ENCODE measurements at places on chromosomes 11 and 22.
A peak's percentile ranks its signal among the peaks of the same experiment; 100 is the strongest.

GRCh38 chr11:77211594-77212251 is 83.7 kb downstream of the MYO7A start:
- no peak for DNase-seq

GRCh38 chr22:29469755-29470154 is 10.3 kb upstream of the NEFH start:
- no peak for DNase-seq

GRCh38 chr11:71453037-71453917 is at the start of gene NADSYN1:
TSS of gene NADSYN1 (plus strand) at chr11:71453203. CDS start at chr11:71453297, 94 bp downstream.
- peak; percentile 98 for DNase-seq

DNA sequence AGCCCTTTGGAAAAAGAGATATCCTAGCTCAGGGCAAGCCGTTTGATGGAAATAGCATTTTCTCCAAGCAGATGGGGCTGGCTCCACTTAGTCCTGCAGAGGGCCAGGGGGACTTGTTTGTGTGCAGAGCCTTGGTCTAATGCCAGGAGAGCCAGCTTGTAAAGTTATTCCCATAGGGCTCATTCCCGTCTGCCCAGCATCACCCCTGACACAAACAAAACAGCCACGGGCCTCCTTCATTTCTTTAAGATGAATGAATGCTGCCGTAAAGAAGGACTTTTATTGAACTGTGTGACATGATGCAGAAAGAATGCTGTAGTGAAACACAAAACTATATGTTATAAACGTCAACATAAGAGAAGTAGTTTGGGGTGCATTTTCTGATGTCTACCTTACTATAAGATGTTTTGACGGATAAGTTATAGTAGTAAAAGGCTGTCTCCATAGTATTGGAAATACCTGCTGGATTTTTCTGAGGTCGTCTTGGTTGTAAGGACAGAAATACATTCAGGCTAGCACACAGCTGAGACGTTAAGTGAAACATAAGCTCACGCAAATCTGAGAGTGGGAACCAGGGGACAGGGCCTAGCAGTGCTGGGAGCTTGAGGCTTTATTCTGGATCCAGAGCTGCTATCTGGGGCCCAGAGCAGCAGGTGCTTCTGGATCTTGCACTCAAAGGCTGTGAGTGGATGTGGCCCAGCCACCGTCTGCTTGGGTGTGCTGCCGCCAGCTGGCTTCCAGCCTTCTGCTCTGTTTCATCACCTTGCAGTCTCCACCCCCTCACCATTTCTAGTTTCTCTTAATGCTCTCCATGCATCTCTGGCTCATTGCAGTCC is 53.3 kb downstream of the NCAM1 start:
- DNase-seq: peak; percentile 59

GRCh38 chr11:123745764-123746451 is 4.4 kb upstream of the ZNF202 start:
- no peak for DNase-seq

- no peak for DNase-seq
Observed at GRCh38 chr22:38304526-38304925, 12.7 kb downstream of the CSNK1E start.

GRCh38 chr11:69552951-69553350 is 71.5 kb downstream of the LINC01488 start:
- DNase-seq: no peak

DNA sequence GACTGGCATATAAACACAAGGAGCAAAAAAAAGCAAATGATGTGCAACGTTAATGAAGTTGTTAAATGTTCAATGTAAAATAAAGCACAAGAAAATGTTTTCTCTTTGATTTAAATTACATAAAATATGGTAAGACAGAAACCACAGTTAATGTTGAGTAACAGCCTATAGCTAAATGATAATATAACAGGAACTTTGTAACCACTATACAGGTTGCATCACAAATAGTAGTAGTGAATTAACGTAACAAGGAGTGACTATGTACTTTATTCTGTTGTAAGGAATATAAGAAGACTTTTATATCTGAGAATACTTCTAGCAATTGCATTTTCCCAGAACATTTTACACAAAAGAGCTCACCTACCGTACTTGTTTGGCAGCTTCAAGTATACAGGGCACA is 16.9 kb downstream of the SAAL1 start:
- no peak for DNase-seq

- DNase-seq: no peak
Observed at GRCh38 chr11:62193952-62194351, 3.9 kb downstream of the SCGB1D1 start.

- no peak for DNase-seq
Observed at GRCh38 chr11:10550503-10551289, 9.7 kb upstream of the RNF141 start.

- DNase-seq: no peak
Observed at GRCh38 chr11:117868815-117869561, 7.5 kb downstream of the FXYD6 start.

- no peak for DNase-seq
Observed at GRCh38 chr11:125431009-125431408, 65.1 kb downstream of the FEZ1 start.

GRCh38 chr11:73585834-73586575 is 11.9 kb downstream of the FAM168A start:
- no peak for DNase-seq

- DNase-seq: no peak
Observed at GRCh38 chr11:11155962-11156815, 196.9 kb downstream of the CSNK2A3 start.

DNA sequence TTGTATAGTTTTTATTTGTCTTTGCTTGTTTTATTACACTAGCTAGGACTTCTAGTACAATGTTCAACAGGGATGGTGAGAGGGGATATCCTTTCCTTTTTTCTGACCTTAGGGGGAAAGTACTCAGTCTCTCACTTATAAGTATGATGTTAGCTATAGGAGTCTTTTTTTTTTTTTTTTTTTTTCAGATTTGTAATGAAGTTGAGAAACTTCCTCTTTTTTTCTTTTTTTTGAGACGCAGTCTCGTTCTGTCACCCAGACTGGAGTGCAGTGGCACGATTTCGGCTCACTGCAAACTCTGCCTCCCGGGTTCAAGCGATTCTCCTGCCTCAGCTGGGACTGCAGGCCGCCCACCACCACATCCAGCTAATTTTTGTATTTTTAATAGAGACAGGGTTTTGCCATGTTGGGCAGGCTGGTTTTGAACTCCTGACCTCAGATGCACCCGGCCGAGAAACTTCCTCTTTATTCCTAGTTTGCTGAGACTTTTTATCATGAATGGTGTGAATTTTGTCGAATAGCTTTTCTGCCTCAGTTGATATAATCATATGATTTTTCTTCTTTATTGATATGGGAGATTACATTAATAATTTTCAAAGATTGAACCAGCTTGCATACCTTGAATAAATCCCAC is 10.9 kb downstream of the TRIM22 start:
- no peak for DNase-seq

- DNase-seq: no peak
Observed at GRCh38 chr11:72589802-72590761, 84.1 kb downstream of the PDE2A start.

- peak; percentile 78 for DNase-seq
Observed at GRCh38 chr11:68297812-68298658, 14.4 kb upstream of the LRP5 start.

- DNase-seq: no peak
Observed at GRCh38 chr11:134340354-134340964, 8.7 kb downstream of the GLB1L2 start.

- DNase-seq: peak; percentile 82
Observed at GRCh38 chr11:85947431-85948272, 92.5 kb downstream of the CCDC83 start.

DNA sequence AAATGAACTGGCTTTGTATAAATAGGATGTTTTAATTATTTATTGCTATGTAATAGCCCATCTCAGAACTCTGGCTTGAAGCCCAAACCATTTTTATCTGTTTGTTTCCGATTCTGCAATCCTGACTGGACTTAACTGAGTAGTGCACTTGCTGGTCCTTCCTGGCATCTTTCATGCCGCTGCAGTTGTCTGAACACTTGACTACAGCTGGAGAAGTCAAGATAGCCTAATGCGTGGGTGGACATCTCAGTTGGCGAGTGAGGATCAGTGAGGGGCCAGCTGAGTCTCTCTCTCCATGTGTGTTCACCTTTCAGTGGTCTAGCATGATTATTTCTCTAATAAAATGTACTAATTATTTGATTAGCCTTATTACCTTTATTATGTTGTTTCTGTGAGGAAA is 105.8 kb downstream of the PRMT3 start:
- DNase-seq: no peak

- no peak for DNase-seq
Observed at GRCh38 chr11:126522606-126523005, 167.1 kb downstream of the ST3GAL4 start.

GRCh38 chr11:131668500-131669400 is 298.3 kb downstream of the NTM start:
- DNase-seq: peak; percentile 56

GRCh38 chr22:41092847-41093411 is 537 bp downstream of the EP300 start:
- DNase-seq: peak; percentile 26

DNA sequence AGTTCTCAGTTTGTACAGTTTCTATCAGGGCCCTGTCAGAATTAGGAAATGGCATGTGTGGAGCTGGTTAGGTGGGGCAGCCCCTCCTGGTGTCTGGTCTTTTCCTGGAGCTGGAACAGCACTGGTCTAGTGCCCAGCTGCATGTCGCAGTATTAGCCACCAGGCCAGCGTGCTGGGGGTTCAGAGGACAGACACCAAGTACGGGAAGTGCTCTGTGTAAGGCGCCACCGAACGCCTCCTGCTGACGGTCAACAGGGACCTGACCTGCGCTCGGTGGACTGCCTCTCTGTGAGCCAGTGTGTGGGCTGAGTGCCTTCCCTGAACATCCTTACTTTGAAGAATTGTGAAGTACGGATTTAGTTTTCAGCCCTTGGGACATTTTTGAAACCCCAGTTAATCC is 33.9 kb downstream of the AP2A2 start:
- no peak for DNase-seq

- DNase-seq: no peak
Observed at GRCh38 chr11:13258855-13259254, 18.7 kb upstream of the BMAL1 start.

- no peak for DNase-seq
Observed at GRCh38 chr22:41263704-41264103, 22.3 kb downstream of the RANGAP1 start.

DNA sequence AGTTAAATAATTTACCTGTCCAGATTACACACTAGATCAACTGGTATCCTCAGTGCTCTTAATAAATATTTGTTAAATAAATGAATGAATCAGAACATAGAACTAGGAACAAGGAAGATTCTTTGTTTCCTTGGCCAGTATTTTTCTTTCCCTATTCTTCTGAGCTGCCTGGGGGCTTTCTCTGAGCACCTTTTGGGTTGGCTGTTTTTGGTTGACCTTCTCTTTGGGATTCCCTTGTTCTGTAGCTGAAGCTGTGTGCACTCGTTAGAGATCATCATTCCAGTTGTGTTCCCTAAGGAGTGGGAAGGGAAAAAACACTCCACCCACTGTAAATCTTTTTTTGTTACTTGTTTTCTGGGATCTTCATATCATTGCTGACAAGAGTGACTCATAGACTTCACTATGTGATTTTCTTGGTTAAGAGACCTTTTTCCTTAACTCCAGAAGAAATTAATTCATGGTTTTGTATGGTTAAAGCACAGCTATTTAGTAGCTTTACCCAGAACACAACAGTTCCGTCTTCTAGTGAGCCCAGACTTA is 84.3 kb downstream of the STIM1 start:
- DNase-seq: no peak

- no peak for DNase-seq
Observed at GRCh38 chr22:47102648-47103047, 340.2 kb downstream of the TBC1D22A start.

DNA sequence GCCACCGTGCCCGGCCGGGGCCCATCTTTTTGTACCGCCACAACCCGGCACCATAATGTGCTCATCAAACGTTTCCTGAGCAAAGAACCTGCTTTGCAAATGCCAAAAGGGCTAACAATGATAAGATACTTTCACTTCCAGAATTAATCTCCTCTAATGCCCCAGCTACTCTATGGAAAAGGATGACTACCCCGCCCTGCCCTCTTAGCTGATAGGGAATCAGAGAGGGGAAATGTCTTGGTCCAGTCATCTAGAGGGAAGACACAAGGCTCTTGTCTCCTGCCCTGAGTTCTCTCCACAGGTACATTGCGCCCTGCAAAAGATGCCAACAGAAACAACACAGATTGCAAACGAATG is 586 bp downstream of the TTLL1 start:
- DNase-seq: no peak

- DNase-seq: no peak
Observed at GRCh38 chr11:65452806-65453490, 30.4 kb downstream of the NEAT1 start.

DNA sequence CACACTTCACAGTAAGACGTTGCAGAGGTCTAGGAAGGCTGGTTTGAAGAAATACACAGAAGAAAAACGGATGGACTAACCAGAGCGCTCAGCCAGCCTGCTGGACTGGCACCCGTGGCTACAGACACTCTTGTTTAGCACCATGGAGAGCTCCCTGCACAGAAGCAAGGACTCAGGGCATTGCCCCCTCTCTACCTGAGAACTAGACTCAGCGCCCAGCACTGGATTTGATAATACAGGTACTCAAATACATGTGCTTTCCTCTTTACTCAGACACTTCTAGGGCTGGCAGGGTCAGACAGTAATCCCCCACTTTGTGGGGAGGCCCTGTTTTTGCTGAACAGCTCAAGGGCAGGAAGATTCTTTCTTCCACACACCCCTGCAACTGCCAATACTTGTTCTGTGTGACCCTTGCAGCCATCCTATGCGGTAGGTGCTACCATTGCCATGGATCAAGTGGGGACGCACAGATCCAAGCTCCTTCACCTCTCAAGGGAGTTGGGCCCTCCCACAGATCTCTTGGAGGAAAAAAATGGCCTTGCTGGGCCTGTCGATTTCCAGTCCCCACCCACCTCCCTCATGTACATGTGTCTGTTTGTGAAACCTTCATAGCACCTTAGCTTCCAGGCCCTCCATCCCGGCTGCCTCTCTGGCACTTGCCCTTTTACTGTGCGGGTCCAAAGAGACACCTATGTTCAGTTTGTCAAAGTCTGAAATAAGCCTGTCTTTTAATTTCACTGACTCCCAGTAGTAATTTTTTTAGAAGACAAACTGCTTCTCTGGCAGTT is 5.1 kb upstream of the P2RX6 start:
- DNase-seq: no peak

DNA sequence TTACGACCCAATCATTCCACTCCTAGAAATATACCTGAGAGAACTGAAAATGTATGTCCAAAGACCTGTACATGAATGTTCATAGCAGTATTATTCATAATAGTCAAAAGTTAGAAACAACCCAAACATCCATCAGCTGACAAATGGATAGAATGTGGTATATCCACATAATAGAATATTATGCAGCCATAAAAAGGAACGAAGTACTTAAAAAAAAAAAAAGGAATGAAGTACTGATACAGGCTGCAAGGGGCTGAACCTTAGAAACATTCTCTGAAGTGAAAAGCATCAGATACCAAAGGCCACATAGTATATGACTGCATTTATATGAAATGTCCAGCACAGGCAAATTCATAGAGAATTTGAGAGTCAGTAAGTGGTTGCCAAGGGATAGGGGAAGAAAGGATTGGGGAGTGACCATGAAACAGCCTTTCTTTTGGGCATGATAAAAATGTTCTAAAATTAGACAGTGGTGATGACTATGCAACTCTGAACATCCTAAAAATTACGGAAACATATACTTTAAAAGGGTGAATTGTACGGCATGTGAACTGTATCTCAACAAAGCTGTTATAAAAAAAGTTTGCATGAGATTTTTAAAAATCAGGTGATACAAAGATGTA is 1.8 kb downstream of the TPST2 start:
- DNase-seq: no peak
